ENCODE measurements at places on chromosomes 11 and 22.
A peak's percentile ranks its signal among the peaks of the same experiment; 100 is the strongest.

DNA sequence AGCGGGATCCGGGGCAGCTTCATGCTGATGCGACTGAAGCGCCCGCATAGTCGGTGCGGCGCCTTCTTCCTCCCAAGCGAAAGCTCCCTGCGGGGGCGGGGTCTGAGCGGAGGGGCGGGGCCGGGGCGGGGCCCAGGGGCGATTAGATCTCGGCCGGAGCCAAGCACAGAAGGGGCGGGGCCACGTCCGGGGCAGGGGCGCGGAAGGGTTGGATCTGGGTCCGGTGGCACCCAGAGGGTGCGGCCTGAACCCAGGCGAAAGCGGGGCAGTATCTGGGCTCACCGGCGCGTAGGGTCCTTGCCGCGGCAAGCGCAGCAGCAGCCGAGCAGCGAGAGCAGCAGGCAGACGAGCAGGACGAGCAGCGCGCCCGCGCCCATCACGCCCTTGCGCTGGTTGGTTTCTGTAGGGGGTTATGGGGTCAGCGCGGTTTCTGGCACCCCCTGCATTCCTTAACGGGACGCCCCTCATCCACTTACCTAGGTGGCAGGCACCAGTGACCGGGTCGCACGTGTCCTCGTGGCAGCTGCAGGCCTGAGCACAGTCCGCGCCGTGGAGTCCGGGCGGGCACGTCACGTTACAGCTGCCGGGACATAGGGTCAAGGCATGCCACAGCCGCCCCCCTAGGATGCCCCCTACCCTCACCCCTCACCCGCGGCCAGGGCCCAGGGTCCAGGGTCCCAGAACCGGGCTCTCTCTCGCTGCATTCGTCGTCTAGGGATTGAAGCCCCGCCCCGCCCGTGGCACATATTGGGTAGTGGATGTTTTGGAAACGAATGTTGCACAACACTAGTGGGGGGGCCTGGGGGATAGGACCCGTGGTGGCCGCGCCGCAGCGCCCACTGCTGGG, 8.1 kb downstream of the SCARF2 start:
- peak; percentile 86 for DNase-seq

GRCh38 chr11:87019613-87020271, 18.0 kb upstream of the TMEM135 start:
- no peak for DNase-seq

DNA sequence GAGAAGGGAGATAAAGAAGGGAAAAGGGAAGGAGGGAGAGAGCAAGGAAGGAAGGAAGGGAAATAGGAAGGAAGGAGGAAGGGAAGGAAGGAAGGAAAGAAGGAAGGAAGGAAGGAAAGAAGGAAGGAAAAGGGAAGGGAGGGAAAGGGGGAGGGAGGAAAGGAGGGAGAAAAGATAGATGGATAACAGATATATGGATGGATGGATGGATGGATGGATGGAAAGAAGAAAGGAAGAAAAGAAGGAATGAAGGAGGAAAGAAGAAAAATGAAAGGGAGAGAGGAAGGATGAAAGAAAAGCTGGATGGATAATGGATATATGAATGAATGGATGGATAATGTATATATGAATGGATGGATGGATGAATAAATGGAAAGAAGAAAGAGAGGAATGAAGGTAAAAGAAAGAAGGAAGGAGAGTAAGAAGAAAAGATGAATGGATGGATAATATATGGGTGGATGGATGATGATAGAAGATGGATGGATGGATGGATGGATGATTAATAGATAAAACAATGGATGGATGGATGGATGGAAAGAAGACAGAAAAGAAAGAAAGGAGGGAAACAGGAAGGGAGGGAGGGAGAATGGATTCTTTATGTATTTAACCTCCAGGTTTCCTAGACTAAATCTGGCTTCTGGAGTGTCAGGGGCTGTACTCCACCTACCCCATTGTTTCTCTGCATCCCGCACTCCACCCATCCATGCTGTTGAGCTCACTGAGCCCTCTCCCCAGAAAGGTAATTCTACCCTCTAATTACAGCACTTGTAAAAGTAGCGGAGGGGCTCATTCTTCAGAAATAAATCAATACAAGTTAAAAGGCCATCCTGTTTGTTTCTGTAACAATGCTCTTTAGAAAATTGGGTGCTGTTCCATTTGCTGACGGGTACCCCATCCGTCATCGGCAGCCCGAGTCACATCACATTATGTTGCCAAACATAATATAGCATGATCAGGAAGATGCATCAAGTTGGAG, 506.1 kb downstream of the MIAT start:
- no peak for DNase-seq

GRCh38 chr22:26906464-26906863, 249.1 kb downstream of the MIAT start:
- DNase-seq, result no peak

DNA sequence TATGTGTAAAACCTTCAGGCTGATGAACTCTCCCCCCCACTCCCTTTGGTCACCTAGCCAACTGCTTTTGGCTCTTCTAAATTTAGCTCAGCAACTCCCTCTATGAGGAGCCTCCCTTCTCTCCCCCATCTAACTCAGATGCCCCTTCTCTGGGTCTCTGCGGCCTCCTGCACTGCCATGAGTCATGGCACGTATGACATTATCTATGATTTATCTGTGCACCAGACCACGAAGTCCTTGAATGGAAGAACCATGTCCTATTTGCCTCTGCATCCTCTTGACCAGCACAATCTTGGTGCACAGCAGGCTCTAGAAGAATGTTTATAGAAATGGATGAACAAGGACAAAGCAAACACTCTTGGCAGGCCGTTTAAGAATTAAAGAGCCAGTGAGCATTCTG, 46.0 kb downstream of the RPL27A start:
- no peak for DNase-seq

GRCh38 chr11:99229544-99229943, 208.8 kb downstream of the CNTN5 start:
- no peak for DNase-seq

DNA sequence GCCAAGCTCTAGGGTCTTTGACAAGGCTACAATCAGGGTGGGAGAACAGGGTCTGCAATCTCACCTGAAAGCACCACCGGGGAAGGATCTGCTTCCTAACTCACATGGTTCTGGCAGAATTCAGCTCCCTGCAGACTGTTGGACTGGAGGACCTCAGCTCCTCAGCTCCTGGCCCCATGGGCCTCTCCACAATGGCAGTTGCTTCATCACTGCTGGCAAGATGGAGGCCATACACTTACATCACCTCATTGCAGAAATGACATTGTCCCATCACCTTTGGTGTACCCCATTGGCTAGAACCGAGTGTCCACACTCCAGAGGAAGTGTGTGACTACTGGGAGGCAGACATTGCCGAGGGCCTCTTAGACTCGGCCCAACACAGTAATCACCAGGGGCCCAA, 20.9 kb upstream of the MPPED1 start:
- DNase-seq, result no peak

DNA sequence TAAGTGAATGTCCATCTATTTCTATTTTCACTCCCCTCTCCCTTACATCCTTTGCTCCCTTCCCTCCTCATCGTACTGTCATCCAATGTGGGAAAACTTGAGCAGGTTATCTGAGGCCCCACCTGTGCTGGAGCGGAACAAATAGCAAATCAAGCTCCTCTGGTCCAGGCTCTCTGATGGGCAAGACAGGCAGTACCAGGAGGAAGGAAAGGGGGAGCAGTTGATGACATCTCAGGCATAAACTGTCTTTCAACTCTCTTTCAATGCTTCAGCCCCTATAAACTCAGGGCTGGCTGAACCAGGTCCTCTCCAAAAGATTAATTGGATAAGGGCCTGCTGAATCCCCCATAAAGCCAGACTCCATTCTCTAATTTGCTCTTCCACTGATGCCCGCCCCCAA, 1.5 kb upstream of the CCKBR start:
- no peak for DNase-seq

GRCh38 chr22:34429314-34429713, 509.0 kb upstream of the LARGE1 start:
- DNase-seq, result no peak
